ENCODE measurements at places on chromosomes 6 and 20.

GRCh38 chr6:35096129-35096862 lies 44.8 kb downstream of the TCP11 start:
- DNase-seq, result no peak

DNA sequence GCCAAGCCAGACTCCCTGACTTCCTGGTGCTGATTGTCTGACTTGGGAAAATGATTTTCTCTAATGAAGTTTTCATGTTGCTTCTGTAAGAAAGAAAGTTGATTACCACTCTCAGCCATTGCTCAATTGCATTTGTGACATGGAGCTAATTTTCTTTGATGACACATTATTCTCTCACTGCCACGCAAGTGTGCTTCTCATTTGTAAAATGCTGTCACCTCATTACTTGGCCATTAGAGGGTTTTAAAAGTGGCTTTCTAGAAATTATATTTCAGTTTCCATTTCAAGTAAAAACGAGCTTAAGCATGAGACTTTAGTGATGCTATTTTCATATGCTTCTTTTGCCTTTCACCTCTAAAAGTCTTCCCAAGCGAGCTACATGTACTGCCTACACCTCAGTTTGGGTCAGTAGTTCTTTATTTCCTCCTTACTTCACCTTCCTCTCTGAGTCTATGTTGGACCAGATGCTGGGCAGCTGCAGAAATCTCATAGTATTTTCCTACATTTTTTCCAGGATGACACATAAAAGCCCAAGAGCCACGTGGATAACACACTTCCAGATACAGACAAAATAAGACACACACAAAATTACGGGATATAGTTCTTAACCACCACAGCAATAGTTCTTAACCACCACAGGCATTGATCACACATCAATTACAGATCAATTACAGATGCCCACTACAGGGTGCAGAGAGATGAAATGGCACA lies 6.3 kb upstream of the FAM210B start:
- no peak for DNase-seq

GRCh38 chr20:4082406-4083097 lies 67.2 kb upstream of the RNF24 start:
- peak; percentile 99 for DNase-seq

DNA sequence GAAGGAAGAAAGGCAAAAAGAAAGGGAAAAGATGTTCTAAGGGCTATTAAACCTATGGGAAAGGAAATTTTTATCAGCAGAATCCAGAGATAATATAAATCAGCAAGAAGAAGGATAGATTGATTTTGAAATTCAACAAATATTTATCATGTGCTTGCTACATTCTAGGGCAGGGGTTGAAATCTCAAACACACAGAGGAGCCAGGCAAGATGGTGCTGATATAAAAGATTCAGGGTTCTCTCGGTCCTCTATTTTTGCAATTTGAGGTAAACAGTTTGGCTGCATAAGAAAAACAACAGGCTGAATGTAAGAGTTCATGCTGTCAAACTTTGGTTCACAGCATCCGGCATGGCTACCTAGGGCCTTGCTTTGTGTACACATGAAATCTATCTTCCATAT lies 109.6 kb upstream of the BMP2 start:
- DNase-seq, result no peak

GRCh38 chr20:51833326-51833725 lies 31.0 kb upstream of the SALL4 start:
- DNase-seq, result no peak

- no peak for DNase-seq
Measured at GRCh38 chr6:131840936-131841583, 33.2 kb downstream of the ENPP1 start.

GRCh38 chr6:168537540-168537884 lies 96.5 kb downstream of the SMOC2 start:
- no peak for DNase-seq

- no peak for DNase-seq
Measured at GRCh38 chr6:106279179-106279578, 46.4 kb downstream of the ATG5 start.

DNA sequence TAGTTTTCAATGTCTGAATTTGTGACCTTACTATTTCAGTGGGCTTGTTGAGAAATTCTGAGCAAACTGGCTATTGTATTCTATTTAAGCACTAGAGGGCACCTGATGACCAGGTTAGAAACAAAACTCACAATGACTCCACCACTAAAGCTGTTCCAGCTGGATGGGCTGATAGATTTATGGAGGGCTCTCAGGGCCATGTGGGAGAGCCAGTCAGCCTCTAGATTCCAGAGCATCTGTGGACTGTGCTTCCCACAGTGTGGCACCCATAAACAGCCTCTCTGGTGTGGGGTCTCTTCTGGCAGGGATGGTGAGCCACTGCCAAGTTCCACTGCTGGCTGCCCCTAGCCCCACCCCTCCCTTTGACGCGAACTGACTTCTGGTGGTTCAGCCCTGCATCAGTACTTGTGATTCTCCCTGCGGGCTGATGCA lies 29.2 kb downstream of the C6orf58 start:
- peak; percentile 13 for DNase-seq

DNA sequence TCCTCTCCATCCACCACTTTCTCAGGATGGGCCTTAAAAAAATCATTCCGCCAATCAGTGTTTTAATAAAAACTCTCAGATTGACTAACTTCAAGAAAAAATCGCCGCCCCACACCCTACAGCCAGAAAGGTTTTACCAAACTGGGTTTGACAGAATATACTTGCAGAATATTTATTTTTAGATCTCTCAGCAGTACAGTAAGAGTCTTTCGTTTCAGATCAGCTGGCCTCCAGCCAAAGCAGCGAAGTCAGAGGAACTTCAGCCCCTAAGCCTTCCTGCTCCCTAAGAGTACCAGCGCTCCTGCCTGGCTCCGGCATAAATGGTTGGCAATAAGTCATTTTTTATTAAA lies 24.7 kb downstream of the TBC1D7 start:
- peak; percentile 66 for DNase-seq

DNA sequence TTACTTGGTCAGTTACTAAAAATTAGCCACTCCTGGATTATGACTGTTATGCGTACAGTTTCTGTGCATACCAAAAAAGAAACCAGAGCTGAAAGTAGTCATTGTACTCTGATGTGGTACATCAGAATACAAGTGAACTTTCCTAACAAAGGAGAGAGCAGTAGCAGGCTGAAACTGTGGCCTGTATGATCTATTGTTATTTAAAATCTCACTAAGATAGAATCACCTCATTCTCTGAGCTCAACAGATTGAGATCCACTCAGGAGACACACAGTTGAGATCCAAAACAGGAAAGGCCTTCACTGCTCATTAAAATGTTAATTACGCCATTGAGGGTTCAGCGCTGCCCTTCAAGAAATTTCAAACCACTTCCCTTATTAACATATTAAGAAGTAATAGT lies 576.4 kb downstream of the LMBRD1 start:
- DNase-seq, result no peak

DNA sequence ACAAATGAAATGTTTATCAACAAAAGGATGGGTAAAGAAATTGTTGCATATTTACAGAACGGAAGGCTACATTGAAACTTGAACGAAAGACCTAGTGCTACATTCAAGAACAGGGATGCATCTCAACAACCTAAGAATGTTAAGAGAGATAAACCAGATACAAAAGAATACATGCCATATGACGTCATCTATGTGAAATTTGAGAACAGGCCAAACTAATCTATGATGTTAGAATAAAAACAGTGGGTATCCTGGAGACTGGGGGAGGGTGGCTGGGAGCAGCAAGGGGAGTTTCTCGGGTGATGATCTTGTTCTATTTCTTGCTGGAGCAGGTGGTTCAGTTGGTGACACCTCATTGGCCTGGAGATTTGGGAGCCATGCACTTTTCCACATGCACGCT lies 81.5 kb downstream of the SULF2 start:
- no peak for DNase-seq

DNA sequence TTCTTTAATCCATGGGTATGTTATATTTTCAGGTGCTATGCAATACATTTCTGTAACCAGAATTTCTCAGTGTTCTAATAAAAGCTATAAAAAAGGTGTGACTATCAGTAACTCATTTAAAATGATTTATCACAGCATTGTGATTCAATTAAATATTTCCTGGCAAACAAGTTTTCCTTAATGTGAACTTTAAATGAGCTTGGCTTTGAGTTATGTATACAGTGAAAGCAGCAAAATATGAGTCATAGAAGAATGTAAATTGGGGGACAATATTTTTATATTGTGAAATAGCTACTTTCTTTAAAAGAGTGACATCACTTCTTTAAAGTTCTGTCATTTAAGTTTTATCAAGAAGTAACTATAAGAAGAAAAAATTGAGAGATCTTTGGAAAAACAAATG lies 484.9 kb upstream of the MAN1A1 start:
- no peak for DNase-seq

- DNase-seq, result no peak
Measured at GRCh38 chr6:52216932-52217575, 27.2 kb downstream of the IL17F start.

Measured in hematopoietic multipotent progenitor cell treated with erythropoietin and hydrocortisone succinate and interleukin-3 and kit ligand, for 6 days (in vitro differentiated cells).